ENCODE measurements at places on chromosomes 3 and 15.

DNA sequence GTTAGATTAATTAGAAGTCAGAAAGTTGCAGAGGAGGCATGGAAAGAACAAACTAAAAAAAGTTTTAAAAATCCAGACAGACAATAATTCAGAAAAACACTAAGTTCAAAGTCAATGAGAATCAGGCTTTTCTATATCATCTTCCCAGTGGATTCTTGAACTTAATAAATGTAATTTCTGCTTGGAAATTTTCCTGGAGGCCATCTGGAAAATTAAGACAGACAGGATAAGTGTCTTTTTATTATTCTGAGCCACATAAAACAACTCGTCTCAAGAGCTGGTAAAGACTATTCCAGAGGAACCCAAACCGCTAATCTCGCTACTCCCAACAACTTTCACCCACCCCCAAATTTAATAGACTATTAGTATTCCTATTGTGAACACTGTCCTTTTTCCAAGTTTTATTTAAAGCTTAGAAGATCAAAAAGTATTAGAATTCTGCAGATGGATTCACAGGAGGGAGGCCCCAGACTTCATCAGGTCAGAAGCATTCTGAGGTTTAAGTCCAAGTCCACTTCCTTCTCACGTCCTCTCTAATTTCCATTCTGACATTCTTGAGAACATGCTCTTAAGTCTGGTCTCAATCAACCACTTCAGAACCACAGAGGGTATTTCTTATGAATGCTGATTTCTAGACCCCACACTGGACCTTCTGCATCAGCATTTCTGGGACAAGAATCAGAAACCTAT, 61.3 kb downstream of the ERC2 start:
- no peak for DNase-seq

- DNase-seq: no peak
Observed at GRCh38 chr3:21544076-21544462, 206.9 kb downstream of the ZNF385D start.

- no peak for DNase-seq
Observed at GRCh38 chr3:48835650-48836366, 11.9 kb downstream of the PRKAR2A start.

DNA sequence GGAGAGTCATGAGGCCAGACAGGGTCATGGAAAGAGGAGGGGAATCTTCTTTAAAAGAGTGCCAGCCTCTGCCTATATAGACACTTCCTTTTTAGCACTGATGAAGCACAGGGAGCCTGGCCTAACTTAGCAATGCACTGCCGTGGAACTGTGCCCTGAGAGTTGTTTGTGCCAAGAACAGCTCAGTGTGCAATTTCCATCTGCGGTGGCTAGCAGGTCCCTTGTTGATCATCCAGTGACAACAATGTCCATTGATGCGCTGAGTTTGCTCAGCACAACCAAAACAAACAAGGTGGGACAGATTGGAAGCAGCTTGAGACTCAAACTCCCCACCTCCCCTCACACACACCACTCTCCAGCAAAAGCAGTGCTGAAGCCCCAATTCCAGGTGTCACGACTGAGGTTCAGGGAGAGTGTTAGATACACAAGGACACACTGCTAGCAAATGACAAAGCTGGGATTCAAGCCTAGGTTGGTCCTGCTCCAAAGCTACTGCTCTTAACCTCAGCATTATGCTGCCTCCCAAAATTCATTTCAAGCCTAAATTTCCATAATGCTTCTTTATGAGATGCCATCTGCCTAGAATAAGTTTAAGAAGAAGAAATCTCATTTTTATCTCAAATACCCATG, 316.6 kb upstream of the UBE2E2 start:
- no peak for DNase-seq

DNA sequence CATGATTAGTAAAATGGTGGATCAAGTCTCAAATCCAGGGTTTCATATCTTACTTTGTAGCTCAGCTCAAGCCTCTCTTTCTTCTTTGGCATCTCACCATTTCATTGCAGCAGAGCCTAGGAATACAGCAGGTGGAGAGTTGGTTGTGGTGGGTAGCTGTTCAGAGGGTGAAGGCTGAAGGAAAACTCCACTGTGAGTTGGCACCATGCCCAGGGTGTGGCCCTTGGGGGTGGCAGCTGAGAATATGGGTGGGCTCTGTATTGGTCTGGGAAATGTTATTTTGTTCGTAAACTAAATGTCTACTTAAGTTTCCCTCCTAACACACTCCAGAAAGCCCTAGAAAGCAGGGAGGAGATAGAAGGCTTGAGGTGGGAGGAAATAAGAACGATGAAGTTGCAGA, 1.7 kb upstream of the MAP1A start:
- DNase-seq: no peak

- no peak for DNase-seq
Observed at GRCh38 chr15:98103570-98103969, 143.1 kb downstream of the ARRDC4 start.

DNA sequence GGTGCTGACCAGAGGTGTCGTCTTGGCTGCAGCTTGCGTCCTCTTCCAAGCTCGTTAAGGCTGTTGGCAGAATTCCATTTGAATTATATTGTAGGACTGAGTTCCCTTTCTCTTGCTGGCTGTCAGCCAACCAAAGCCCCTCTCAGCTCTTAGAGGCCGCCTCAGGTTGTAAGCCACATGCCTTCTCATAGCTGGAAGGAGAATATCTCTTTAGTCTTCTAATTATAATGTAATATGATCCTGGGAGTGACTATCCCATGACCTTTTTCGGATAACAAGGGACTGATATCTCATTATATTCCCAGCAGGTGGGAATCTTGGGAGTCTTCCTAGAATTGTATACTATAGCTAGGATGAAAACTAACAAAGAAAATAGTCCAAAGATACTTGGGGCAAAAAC, 4.8 kb downstream of the SCG5 start:
- no peak for DNase-seq

DNA sequence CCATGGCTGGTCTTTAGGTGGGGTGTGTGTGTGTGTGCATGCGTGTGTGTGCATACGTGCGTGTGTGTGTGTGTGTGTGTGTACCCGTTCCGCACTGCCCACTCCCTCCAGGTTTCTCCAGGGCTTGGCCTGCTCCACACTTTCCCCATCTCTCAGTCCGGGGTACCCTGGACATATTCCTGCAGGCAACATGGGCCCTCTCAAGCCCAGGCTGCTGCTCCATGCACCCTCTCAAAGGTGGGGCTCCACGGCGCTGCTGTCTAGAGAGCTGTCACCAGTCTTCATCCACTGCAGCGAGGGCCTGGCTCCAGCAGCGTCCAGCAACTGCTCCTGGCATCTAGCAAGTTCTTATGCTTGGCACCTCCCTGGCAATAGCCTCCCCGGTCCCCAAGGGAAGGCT, 86.1 kb downstream of the ATP10A start:
- DNase-seq: no peak

Data from NCI-H1048 (cell line).